ENCODE measurements at places on chromosomes 6 and 20. TPM values are rescaled to one million over a fixed set of nuclear protein-coding genes. Genes with fewer than 3 reads are reported as not detected.

The PRR18 gene
- not detected for total RNA-seq

The SPATA25 gene
- 1.0 TPM for total RNA-seq

- H3K27ac ChIP-seq = no peak overlapping the region
- no peaks in the 10 kb centered on the region for H3K36me3 ChIP-seq
- no peak overlapping the region for H3K4me3 ChIP-seq
- no peak for DNase-seq
These were observed 159.4 kb downstream of the SMOC2 start for GRCh38 chr6:168600381-168600780.

- H3K27me3 ChIP-seq = no peaks in the 10 kb centered on the region
- H3K4me3 ChIP-seq = no peak overlapping the region
- peak overlapping the region; percentile 2 for H3K27ac ChIP-seq
- peaks cover 23% of the 10 kb centered on the region for H3K4me1 ChIP-seq
- peaks cover 7% of the 10 kb centered on the region for H3K36me3 ChIP-seq
These were observed 3.6 kb downstream of the PXMP4 start for GRCh38 chr20:33716498-33716897.

GRCh38 chr6:24019830-24020229 lies 106.2 kb upstream of the NRSN1 start:
- H3K4me1 ChIP-seq = no peaks in the 10 kb centered on the region
- H3K27me3 ChIP-seq = no peaks in the 10 kb centered on the region
- H3K27ac ChIP-seq = no peak overlapping the region

DNA sequence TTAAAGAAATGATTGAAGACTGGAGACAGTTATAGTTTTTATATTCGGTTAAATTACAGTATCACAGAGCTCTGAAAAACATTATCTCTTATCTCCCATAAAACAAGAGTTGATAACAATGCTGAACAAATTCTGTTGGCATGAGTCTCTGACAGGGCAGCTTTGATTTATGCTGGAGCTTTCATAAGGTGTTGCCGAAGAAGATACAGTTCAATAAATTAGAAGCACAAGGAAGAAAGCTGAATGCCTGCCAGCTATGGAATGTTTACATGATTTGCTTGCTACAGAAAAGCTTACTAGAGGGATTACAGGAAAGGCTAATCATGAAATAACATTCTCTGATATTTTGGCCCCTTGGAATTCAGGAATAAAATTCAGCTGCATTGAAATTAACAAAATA lies 431.9 kb upstream of the GJE1 start:
- no peak for DNase-seq
- H3K4me3 ChIP-seq = no peak overlapping the region
- H3K27ac ChIP-seq = no peak overlapping the region
- H3K36me3 ChIP-seq = no peaks in the 10 kb centered on the region
- H3K27me3 ChIP-seq = no peaks in the 10 kb centered on the region

DNA sequence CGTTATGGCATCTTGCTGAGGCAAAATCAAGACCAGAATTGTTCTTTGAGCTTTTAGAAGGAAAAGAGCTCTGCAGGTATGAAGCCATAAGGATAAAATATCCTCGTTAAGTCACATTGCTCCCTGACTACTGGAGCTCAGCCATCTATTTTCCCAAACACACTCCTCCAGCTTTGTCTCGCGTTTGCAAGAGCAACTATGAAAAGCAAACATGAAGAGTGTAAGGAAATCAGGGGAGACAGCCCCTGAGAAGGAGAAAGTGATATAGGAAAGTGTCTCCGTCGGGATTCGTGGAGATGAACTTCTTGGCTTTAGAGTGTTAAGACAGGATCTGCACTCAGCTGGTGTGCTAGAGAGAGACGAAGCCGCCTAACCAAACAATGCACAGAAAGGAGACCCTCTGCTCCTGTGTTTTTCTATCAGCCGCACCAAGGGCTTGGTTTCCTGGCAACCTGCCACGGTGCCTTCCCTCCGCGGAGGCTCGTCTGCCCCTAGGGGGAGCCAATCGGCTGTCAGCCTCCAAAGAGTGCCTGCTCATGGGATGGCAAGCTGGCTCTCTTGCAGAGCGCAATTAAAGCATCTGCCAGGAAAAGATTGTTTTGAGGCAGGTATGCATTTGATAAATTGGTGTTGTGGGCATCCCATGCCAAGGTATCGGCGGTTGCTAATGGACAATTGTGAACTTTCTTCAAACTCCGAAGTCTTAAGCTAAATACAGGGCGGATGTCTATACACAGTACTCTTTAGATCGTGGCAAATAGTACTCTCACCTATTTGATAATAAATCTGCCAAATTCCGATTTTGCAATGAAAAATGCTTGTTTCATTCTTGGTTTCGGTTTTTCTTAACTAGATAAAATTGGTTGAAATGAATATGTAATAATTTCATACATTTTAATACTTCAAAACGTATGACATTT lies 603.2 kb downstream of the RNF144B start:
- H3K27me3 ChIP-seq = peaks cover 7% of the 10 kb centered on the region
- no peak overlapping the region for H3K27ac ChIP-seq
- H3K4me3 ChIP-seq = no peak overlapping the region
- no peak for DNase-seq
- H3K36me3 ChIP-seq = peaks cover 4% of the 10 kb centered on the region

- H3K27me3 ChIP-seq = no peaks in the 10 kb centered on the region
- peak; percentile 97 for DNase-seq
- H3K27ac ChIP-seq = peak within 1 kb of the TSS; percentile 99
- peak within 1 kb of the TSS; percentile 98 for H3K4me3 ChIP-seq
These were observed at the start of gene ASXL1 for GRCh38 chr20:32357869-32358631. ASXL1 (plus strand) TSS chr20:32358331; CDS start chr20:32358776, 445 bp downstream.

DNA sequence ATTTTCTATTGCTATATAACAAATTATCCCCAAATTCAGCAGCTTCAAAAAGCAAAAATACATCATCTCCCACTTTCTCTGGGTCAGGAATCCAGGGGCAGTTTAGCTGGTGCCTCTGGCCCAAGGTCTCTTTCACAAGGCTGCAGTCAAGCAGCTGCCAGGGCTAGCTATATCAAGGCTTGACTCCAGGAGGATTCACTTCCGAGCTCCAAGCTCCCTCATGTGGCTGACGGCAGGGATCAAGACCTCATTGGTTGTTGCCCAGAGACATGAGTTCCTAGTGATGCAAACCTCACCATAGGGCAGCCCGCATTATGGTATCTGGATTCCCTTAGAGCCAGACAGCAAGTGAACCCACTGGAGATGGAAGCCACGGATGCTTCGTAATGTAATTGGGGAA lies 1.3 kb upstream of the VNN1 start:
- peaks cover 12% of the 10 kb centered on the region for H3K27me3 ChIP-seq
- peak overlapping the region; percentile 13 for H3K27ac ChIP-seq
- DNase-seq = no peak
- peak overlapping the region; percentile 16 for H3K4me3 ChIP-seq

DNA sequence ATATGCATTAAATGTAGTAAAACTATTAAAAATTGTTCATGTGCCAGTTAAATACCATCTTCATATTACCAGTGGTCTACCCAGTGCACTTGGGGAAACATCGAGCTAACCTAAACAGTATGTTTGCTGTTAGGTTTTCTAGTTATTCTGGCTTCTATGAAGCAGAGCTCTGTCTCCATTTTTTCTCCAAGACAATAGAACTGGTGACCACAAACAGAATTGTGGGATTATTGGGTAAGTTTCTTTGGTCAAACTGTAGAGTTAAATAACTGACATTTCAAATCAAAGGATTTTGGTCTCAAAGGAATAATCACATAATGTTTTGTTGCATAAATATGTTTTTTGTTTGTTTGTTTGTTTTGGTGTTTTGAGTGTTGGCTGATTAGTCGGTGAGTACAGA lies 40.5 kb upstream of the EDN3 start:
- H3K4me1 ChIP-seq = peaks cover 24% of the 10 kb centered on the region
- no peaks in the 10 kb centered on the region for H3K27me3 ChIP-seq
- H3K27ac ChIP-seq = no peak overlapping the region

DNA sequence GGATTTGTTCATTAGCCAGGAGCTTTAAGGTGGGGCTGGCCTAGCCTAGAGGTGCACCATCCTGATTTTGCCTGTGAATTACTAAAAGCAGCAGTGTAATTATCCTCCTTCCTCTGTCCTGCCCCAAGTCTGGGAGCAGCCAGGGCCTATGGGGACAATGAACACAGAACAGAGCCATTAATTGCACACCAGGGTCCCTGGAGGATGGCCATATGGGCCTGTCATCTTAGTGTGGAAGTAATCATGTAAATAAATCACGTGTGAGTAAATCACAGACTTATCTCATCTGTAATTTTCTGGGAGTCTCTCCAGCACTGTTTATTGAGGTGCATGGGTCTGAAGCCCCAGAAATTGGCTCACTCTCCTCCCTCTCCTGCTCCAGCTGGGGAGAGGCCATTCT lies 176.3 kb downstream of the LRFN2 start:
- H3K27ac ChIP-seq = no peak overlapping the region
- H3K36me3 ChIP-seq = no peaks in the 10 kb centered on the region
- H3K27me3 ChIP-seq = no peaks in the 10 kb centered on the region
- peaks cover 46% of the 10 kb centered on the region for H3K4me1 ChIP-seq
- no peak for DNase-seq
- H3K4me3 ChIP-seq = no peak overlapping the region

GRCh38 chr6:45369870-45370269 lies 7.9 kb downstream of the SUPT3H start:
- H3K27me3 ChIP-seq = peaks cover 2% of the 10 kb centered on the region
- peaks cover 6% of the 10 kb centered on the region for H3K4me1 ChIP-seq
- no peak overlapping the region for H3K27ac ChIP-seq
- H3K36me3 ChIP-seq = no peaks in the 10 kb centered on the region

GRCh38 chr6:95501032-95501904 lies 76.1 kb upstream of the MANEA start:
- no peak overlapping the region for H3K27ac ChIP-seq
- H3K4me1 ChIP-seq = no peaks in the 10 kb centered on the region
- H3K4me3 ChIP-seq = no peak overlapping the region
- DNase-seq = no peak
- H3K27me3 ChIP-seq = no peaks in the 10 kb centered on the region
